ENCODE measurements at places on chromosomes 13 and 19. TPM values are rescaled to one million over a fixed set of nuclear protein-coding genes. Genes with fewer than 3 reads are reported as not detected.

R3HDM4 gene
- total RNA-seq: 54.5 TPM

OVOL3 gene
- not detected for total RNA-seq

- no peaks in the 10 kb centered on the region for H3K27me3 ChIP-seq
- no peaks in the 10 kb centered on the region for H3K36me3 ChIP-seq
- H3K27ac ChIP-seq: no peak overlapping the region
- H3K4me1 ChIP-seq: no peaks in the 10 kb centered on the region
Observed at GRCh38 chr13:36069881-36070366, 61.3 kb downstream of the DCLK1 start.

DNA sequence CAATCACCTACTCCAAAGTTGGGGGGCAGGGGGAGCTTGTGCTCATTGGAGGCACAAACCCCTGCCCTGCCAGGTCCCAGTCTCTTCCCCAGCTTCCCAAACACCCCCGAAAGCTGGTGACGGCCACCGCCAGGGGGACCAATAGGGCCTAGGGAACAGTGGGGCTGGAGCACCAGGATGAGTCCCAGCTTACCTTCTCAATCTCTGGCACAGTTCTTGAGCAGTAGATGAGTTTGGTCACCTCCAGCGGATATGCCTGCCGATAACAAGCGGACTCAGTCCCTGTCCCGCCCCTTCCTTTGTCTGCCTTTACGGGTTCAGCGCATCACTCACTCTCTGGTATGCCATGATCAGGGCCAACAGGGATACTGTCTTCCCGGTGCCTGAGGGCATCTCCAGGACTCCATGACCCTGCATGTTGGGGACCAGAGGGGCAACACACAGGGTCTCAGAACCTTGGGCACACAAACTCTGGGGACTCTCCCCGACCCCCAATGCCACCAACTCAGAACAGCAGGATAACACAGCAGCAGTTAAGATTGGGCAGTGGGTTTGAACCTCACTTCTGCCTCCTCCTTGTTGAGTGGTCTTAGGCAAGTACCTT, 1.5 kb downstream of the ERCC2 start:
- DNase-seq: no peak
- no peaks in the 10 kb centered on the region for H3K36me3 ChIP-seq
- H3K4me3 ChIP-seq: no peak overlapping the region
- H3K4me1 ChIP-seq: no peaks in the 10 kb centered on the region
- no peak overlapping the region for H3K27ac ChIP-seq

DNA sequence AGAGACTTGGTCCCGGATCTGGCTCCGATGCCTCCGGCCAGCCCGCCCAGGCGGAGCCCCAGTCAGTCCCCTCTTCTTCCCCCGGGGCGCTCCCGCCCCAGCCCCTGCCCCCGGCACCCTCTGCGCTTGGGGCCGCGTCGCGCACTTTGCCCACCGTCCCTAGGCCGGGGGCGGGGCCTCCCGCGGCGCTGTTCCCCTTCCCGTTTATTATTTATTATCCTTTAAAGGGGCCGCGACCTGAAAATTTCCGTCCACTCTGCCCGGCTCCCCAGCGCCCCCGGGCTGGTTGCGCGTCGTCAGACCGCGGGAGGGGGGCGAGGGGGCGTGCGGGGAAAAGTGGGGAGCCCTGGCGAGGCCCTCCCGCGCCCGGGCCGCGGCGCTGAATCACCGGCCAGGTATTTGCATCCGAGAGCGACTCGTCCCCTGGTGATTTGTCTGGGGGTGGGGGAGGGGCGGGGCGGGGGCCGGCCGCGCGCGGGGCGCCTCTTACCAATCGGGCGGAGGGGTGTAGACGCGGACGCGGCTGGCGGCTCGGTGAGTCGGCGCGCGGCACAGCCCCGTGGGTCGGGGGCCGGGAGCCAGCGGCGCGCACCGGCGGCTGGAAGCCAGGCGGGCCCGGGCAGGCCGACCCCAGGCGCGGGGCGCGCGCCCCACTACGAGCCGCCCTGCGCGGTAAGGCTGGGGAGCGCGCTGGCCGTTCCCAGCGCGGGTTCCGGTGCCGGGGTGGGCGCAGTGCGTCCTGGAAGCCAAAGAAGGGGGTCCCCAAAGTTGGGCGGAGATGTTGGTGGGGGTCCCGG, at the start of gene ARID3A:
Gene ARID3A (plus strand): TSS at position 510 of the 797 bp plus-strand sequence. CDS start 3,494 bp downstream, outside the sequence.
- no peak for DNase-seq
- H3K4me3 ChIP-seq: peak within 1 kb of the TSS; percentile 99
- no peaks in the 10 kb centered on the region for H3K27me3 ChIP-seq
- peaks cover 6% of the 10 kb centered on the region for H3K36me3 ChIP-seq
- peaks cover 18% of the 10 kb centered on the region for H3K4me1 ChIP-seq

ALG11 gene
- 18.4 TPM for total RNA-seq

GRCh38 chr19:54041969-54042606, 21.6 kb downstream of the VSTM1 start:
- H3K4me1 ChIP-seq: no peaks in the 10 kb centered on the region
- no peaks in the 10 kb centered on the region for H3K27me3 ChIP-seq
- no peak overlapping the region for H3K27ac ChIP-seq
- no peak overlapping the region for H3K4me3 ChIP-seq

TEX101 gene
- not detected for total RNA-seq

GRCh38 chr19:13093407-13094105, 9.1 kb downstream of the LYL1 start:
- H3K27me3 ChIP-seq: peaks cover 7% of the 10 kb centered on the region
- H3K4me1 ChIP-seq: peaks cover 17% of the 10 kb centered on the region
- H3K36me3 ChIP-seq: no peaks in the 10 kb centered on the region
- no peak overlapping the region for H3K4me3 ChIP-seq
- no peak overlapping the region for H3K27ac ChIP-seq

RGS9BP gene
- not detected for total RNA-seq

DNA sequence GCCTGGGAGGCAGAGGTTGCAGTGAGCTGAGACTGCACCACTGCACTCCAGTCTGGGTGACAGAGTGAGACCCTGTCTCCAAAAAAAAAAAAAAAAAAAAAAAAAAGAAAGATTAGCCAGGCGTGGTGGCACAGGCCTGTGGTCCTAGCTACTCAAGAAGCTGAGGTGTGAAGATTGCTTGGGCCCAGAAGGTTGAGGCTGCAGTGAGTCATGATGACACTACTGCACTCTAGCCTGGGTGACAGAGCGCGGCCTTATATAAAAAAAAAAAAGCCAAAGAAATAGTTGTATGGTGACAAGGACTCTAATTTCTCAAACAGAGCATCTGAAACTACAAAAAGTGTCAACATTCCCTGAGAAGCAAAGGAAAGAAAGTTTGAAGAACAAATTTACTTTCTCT, 3.4 kb downstream of the PBX4 start:
- H3K27me3 ChIP-seq: no peaks in the 10 kb centered on the region
- no peak for DNase-seq
- H3K4me1 ChIP-seq: no peaks in the 10 kb centered on the region
- H3K36me3 ChIP-seq: no peaks in the 10 kb centered on the region

ZNF85 gene
- 17.0 TPM for total RNA-seq

Measured in GM12878 (cell line).